ENCODE measurements at places on chromosomes 11 and 22.
A peak's percentile ranks its signal among the peaks of the same experiment; 100 is the strongest.

GRCh38 chr11:66843776-66844495 is 695 bp downstream of the RCE1 start:
- no peak for DNase-seq

- no peak for DNase-seq
These were observed 40.8 kb downstream of the PDHX start for GRCh38 chr11:34957206-34957605.

DNA sequence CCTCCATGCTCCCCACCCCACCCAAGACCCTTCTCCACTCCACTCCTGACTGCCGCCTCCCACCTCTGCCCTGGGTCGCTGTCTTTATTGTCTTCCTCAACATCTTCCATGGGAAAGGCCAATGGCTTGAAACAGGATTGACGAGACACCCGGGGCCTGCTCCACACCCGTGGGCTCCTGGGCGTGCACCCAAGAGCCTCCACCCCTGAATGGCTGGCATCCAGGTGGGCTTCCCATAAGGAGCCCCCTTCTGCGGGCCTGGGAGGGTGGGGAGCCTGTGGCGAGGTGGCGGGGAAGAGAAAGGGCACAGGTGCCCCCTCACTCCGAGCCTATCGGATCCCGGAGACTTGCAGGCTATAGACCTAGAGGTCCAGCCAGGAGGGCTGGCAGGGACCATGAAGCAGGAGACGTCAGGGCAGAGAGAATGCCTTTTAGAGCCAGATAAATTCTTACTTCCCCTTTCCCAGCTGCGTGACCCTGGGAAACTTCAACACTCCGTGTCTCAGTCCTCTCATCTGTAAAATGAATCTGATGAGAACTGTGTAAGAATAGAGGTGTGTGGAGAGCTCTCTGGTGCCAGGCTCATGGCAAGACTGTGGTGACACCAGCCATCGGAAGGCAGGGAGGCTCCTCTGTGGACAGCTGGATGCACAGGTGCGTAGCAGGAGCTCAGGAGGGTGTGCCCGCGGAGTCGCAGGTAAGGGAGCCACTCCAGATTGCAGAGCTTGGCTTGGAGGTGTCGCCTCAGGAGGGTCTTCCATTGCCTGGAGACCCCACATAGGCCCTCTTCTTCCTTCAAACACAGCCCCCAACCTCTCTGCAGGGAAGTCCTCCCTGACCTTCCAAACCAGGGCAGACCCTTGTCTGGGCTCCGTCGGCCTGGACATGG is 53.9 kb downstream of the SMIM38 start:
- DNase-seq = no peak

DNA sequence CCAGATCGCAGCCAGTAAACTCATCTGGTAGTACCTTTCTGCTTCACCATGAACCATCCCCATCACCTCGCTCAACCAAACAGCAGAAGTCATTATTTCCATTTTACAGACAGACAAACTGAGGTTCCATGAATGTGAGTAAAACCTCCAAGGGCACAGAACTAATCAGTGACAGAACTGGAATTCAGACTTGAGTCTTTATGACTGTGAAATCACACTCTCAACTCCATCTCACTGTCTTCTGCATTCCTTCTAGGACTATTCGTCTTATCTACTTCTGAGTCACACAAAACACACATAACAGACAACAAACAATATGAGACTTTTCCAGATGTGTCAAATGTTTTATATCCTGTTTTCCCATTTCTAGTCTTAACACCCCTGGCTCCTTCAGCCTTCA is 9.3 kb upstream of the NUP50 start:
- no peak for DNase-seq

GRCh38 chr11:10864688-10865087 is 6.8 kb upstream of the ZBED5 start:
- no peak for DNase-seq

- DNase-seq = no peak
These were observed 19.1 kb upstream of the NECTIN1 start for GRCh38 chr11:119747868-119748660.

GRCh38 chr11:129698212-129698611 is 117.4 kb upstream of the TMEM45B start:
- no peak for DNase-seq

DNA sequence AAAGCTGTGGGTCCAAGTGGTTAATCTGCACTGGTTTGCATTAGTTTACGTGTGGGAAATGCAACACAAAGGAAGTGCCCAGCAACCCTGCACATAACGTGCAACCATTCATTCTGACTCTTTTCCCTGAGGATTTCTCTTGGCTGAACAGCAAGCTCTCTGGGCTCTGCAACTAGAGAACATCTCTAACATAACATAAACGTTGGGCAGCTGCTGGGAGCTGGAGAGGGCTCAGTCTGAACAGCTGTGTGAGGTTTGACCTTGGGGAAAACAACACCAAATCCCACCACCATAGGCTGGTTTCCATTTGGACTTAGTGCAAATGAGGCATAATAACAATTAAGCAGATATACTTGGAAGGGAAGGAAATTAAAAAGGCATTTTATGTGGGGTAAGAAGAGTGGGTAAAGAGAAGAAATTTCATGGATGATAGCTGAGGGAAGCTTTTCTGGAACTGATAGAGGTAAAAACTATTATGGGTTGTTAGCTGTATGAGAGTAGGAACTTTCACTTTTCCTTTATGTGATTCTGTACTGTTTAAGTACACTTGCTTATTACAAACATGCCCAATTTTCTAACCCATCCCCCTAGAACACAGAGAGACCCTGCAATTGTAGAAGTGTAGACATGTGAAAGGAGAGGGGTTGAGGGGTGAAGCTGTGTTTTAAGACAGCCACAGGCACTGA is 76.2 kb downstream of the SNX19 start:
- DNase-seq = no peak

DNA sequence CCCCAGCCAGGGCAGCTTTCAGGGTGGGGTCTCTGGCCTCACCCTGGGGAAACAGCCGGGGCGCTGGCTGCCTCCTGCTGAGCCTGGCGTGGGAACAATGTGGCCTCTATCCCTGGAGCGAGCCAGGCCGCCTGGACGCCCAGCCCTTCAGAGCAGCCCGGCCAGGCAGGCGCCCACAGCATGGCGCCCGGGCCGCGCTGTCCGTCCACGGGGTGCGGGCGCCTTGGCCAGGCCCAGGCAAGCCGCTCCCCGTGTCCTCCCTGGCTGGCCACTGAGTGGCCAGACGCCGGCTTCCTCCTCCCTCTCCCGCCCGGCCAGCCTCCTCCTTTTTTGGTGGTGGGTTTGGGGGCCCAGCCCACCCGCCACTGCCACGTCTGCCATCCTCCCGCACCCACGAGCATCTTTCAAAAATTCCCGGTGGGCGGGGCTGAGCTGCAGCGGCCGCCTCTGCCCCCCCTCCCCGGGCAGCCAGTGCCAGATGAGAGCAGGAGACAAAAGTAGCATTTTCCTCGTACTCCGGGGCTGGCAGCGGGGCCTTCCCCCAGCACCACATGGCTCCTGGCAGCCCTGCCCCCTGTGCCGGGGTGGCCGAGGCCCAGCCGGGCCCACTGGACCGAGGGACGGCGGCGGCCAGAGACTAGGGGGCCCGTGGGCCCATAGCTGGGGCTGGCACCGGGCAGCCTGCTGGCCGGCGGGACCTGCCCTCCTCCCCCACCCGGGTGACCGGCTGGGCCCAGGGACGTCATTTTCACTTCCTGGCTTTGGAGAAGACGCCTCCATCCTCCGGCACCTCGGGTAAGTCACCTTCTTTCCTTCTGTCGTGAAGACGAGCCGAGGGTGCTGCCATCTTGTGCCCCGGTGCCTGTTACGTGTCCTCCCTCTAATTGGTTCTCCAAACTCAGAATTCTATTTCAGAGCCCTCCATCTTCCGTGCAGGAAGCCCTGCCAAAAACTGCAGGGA is 70.2 kb upstream of the PPARA start:
- no peak for DNase-seq

DNA sequence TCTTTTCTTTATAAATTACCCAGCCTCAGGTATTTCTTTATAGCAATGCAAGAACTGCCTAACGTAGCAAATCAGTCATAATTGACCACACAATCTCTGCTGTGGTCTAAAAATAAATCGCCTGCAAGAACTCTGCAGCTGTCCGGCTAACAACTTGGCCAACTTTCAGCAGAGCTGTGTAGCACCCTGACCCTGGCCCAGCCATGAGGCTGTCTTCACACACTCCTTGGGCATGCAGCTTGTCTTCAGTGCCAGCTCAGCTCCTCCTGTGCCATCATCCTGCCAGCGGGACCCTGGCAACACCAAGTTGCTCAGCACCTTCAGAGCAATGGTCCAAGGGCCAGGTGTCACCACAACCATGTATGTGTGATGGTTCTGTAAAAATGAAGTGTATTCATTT is 355.6 kb downstream of the OPCML start:
- DNase-seq = no peak

- DNase-seq = peak; percentile 82
These were observed 55.7 kb downstream of the MYH9 start for GRCh38 chr22:36331912-36332622.

DNA sequence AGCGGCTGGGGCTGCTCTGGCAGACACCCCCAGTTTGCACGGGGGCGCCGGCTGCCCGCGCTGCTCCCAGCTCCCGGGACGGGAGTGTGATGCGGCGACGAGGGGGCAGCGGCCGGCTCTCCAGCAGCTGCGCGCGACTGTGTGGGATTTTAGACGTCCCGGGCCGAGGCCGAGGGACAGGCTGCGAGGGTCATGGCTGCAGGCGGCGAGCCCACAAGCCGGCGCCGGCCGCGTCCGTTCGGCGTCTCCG is 159 bp downstream of the FZD4 start:
- no peak for DNase-seq

DNA sequence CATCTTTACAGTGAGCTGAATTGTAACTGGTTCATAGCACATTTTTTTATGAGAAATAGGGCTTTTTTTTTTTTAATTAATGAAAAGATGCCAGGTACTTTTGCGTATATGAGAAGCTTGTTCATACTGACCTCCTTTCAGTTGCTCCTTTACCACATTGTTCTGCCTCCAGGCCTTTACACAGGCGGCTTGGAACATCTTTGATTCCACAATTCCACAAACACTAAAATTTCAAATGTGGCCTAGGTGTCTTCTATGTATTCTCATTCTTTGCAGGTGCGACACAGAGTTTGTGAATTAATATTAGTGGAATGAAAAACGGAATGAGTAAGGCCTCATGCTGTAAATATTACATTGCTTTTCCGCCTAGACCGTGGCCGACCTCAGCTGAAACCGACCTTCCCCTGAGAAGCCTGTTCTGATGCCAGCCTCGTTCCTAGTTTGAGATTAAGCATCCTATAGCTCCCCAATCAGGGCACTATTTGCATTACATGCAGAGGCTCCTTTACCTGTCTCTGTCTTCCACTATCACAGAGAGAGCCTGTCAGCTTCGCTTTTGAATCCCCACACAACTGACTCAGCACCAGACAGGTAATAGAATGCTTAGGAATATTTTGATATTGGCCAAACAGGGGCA is 125.8 kb downstream of the LDLRAD3 start:
- DNase-seq = no peak

Measured in erythroblast (primary cell).